Skeletal muscle cell (primary cell): ENCODE measurements at places on chromosomes 13 and 19.

DNA sequence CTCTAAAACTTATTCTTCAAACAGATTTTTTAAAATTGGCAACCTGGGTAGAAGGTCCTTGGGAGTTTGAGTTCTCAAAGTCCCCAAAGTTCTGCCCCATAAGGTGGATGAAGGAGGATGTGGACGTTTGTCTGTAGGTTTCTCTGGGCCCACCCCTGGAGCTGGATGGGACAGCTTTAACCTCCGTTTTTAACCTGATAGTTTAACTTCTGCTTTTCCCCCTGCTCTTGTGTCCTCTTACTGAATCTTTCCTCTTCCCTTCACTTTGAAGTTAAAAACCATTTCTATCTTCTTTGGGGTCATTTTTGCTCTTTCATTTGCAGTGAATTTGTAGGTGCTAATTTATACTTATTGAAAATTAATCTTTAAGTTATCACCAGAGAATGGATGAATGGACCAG is 79.1 kb downstream of the ESD start:
- DNase-seq, result no peak

DNA sequence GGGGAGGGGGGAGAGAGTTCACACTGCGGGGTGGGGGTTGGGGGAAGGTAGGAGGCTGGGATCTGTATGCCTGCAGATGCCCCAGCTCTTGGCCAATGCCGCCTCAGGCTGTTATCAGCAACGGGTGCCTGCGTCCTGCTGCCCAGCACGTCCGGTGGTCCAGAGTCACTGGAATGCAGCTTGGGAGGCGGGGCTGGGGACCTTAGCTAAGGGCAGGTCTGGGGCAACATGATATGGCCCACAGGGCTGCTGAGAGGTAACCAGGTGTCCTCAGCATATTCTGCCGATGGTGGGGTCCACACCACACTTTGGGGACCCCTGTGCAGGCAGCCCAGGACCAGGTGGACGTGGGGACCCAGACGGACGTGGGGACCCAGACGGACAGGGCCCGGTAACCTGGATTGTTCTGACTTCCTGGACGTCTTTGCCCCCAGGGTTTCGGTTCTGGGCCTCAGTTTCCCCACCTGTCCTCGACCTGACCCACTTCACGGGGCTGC is 668 bp upstream of the ARHGAP45 start:
- DNase-seq, result no peak

- no peak for DNase-seq
These were observed at the start of gene FSD1 for GRCh38 chr19:4304538-4305256. Gene FSD1 (plus strand): TSS chr19:4304598. CDS start chr19:4304747, 149 bp downstream.

- no peak for DNase-seq
These were observed 1.3 kb downstream of the ARHGAP45 start for GRCh38 chr19:1068009-1069001.

GRCh38 chr13:84946192-84946591 is 853.0 kb downstream of the SLITRK6 start:
- no peak for DNase-seq

DNA sequence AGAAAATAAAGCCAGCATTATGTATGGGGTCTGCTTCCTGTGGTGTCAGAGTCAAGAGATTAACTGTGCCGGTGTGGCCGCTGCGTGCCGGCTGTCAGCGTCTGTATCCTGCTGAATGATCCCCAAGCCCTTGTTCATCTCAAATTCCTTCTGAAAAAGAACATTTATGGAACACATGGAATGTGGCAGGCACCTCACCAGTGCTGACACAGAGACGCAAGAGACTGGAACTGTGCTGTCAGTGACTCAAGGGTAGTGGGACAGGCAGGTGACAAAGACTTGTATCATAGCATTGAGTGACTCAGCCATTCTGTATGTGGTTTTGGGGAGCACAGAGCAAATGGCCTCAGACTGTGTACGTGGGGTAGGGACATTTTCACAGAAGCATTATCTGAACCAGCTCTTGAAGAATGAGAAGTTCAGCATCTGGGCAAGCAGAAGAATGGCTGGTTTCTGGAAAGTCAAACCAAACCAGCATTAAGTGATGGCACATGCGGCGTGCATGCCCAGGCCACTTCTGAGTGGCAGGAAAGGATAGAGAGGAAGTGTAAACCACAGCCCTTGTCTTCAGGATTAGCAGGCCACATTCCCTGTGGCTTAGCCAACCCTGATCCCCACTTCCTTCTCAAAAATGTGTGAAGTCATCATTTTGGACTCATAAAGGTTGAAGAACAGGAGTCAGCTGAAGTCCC is 54.0 kb upstream of the IRS2 start:
- peak; percentile 56 for DNase-seq

- DNase-seq, result peak; percentile 62
These were observed 286.3 kb downstream of the TBC1D4 start for GRCh38 chr13:75195495-75196146.
